ENCODE measurements at places on chromosomes 3 and 15. TPM values are rescaled to one million over a fixed set of nuclear protein-coding genes. Genes with fewer than 3 reads are reported as not detected.

Gene CD86
- total RNA-seq, result not detected

Gene LRRC31
- not detected for total RNA-seq

Gene UCN2
- 8.6 TPM for total RNA-seq

Gene STAC
- 2.4 TPM for total RNA-seq

Gene C3orf70
- total RNA-seq, result not detected

Gene U2SURP
- 125 TPM for total RNA-seq

Gene PROS1
- total RNA-seq, result 9.7 TPM
